Urinary bladder (tissue), 4 donors: ENCODE measurements at places on chromosomes 7 and 10. TPM values are rescaled to one million over a fixed set of nuclear protein-coding genes. Genes with fewer than 3 reads are reported as not detected.

DNA sequence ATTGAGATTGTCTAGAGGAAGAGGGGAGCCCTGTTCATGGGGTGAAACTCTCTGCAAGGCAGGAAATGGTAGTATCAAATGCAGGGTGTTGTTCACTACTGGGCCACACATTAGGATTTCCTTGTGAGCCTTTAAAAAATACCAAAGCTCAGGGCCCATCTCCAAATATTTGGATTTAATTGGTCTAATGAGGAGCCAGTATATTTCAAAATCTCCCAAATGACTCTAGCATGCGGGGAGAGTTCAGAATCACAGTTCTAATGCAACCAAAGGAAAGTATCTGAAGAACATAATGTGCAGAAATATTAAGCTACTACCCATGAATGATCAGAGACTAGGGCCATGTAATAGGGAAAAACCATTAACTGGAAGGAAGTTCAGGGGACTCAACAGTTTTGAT lies 27.3 kb downstream of the JCAD start:
- DNase-seq = no peak

The PON3 gene
- total RNA-seq = 3.7 TPM

The CDC14C gene
- total RNA-seq = not detected

GRCh38 chr7:69659983-69660382 lies 61.7 kb downstream of the AUTS2 start:
- no peak for DNase-seq

GRCh38 chr10:97791824-97792721 lies 20.3 kb upstream of the SFRP5 start:
- no peak for DNase-seq

DNA sequence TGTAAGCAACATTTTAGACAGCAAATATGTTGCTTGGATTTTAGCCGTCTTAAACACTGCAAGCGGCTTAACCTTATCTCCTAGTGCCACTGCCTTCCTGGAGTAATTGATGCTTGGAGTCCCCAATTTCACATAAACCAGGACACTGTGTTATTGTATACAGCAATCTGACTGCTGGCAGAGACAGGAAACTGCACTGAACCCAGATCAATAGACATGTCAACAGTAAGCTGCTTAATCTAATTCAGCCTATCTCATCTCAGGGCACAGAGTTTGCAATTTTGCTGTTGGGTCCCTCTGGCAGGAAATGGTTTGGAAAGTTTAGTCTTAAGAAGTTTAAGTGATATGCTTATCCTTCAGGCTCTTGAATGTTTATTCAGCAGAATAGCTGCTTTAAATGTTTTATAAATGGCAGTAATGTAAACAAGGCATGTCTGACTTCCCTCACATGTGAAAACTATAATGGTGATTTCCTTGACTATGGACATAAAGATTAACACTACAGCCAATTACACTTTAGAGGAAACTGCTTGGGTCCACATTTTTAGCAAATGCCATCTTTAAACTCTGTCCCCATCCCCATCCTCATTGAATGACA lies 598.6 kb downstream of the PARD3 start:
- no peak for DNase-seq

GRCh38 chr10:103038570-103038969 lies 120.5 kb downstream of the CNNM2 start:
- no peak for DNase-seq

The CPA1 gene
- total RNA-seq = 0.63 TPM

DNA sequence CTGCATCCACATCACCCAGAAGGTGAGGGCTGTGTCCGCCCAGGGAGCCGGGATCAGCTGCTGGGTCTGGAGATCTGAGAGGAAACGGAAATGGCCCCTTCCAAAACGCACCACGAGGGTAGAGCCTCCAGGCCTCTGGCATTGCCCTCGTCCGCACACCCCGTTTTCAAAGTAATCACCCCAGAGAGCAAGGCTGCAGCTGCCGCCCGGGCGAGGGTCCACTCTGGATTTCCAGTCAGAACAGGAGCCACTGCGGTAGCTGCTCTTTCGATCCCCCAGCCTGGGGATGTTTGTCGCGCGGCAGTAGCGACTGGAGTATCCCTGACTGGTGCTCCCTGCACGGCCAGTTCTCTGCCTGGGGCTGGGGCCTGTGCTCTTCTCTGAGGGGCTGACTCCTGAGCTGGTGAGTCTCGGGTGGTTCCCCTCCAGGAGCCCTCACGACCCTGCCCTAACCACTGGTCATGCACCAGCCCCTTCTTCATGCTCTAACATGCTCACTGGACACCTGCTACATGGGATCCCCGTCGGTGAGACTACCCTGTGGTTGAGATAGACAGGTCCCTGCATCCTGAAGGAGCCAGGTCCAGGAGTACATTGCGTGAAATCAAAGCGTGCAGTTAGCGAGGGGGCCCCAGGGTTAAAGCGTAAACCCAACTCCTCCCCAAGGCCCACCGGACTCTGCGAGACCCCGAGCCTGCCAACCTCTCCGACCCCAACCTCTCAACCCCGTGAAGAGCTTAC lies 99.2 kb downstream of the FOXL3 start:
- no peak for DNase-seq

The WNT16 gene
- total RNA-seq = 0.16 TPM

GRCh38 chr10:127148066-127148932 lies 48.1 kb downstream of the INSYN2A start:
- no peak for DNase-seq

GRCh38 chr10:98916526-98917125 lies 319.0 kb downstream of the HPSE2 start:
- no peak for DNase-seq
